ENCODE measurements at places on chromosomes 4 and X.

DNA sequence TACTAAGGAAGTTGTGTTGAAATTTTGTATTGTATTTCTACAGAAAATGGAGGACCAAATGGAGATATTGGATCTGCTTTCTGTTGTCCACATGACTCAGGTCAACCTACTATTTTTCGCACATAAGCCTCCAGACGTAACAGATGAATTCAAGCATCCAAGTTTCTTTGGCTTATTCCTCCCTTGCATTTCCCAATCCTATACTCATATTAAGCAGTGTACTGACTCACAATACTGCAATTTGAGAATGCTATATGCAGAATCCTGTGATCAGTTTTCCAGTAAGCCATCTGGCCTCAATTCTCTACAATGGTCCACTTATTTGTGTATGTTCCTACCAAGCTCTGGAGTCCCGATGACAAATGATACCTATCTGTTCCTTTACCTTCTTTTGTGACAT lies 75.7 kb downstream of the ASB9 start:
- peaks cover 20% of the 10 kb centered on the region for H3K27me3 ChIP-seq
- H3K4me3 ChIP-seq = no peak overlapping the region
- H3K27ac ChIP-seq = no peak overlapping the region
- no peak for DNase-seq

- H3K36me3 ChIP-seq = peaks cover 2% of the 10 kb centered on the region
- peak; percentile 37 for DNase-seq
- peaks cover 12% of the 10 kb centered on the region for H3K4me1 ChIP-seq
- H3K4me3 ChIP-seq = no peak overlapping the region
- peak overlapping the region; percentile 34 for H3K27ac ChIP-seq
Observed at GRCh38 chrX:1162119-1162916, 50.1 kb downstream of the CRLF2 start.

DNA sequence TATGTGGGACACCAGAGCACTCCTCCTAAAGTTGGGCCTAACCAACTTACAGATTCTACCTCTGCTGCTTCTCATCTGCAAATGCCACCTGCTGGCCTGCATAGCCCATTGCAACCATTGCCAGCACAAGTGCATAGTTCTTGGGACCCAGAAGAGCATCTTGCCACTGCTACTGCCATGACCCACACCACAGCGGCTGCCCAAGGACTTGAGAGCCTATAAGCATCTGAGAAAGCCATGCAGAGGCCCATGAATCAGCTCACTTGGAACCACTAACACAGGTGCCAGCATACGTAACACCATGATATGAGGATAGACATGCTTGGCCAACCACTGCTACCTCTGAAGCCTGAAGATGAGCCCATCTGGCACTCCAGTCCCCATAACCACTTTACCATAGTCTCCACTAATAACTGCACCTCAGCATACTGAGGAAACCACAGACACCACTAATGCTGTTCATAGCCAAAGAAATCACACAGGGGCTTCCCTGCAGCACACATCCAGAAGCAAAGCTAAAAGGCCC lies 258.1 kb upstream of the AGTR2 start:
- no peak overlapping the region for H3K27ac ChIP-seq
- H3K4me1 ChIP-seq = no peaks in the 10 kb centered on the region
- H3K27me3 ChIP-seq = no peaks in the 10 kb centered on the region
- no peak overlapping the region for H3K4me3 ChIP-seq
- no peak for DNase-seq

DNA sequence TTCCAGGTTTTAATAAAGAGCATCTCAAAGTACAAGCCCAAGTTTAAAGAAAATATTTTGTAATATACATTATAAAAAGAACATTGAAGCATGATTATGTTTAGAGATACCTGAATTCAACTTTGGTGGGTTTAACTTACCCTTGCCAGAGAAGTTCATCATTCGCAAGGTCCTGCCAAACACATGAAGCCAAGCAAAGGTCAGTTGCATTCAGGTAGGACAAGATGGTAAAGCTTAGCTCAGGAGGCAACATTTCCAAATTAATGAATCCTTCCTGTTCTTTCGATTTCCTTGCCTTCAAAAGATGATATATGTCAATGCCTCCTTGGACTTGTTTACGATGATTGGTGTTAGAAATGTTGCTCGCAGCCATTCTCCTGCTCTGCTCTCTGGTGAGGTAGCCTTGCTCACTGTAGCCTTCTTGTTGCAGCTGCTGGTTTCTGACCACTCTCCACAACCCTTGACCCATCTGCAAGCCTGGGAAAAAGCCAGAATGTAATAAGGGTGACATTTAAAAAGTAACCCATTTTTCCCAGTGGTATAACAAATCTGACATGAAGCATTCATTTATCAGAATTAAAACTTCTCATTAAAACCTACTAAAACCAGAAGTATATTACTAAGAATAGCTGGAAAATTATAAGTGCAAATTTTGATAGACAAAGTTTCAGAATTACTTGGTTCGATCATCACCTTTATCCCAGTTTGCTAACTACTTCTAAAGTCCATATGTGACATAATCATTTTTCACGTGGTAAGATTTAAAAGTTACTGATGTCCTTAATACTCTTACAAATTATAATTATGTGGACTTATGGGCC lies 20.6 kb downstream of the FBXO8 start:
- no peak overlapping the region for H3K4me3 ChIP-seq
- no peaks in the 10 kb centered on the region for H3K4me1 ChIP-seq
- H3K36me3 ChIP-seq = peaks cover 5% of the 10 kb centered on the region
- H3K27ac ChIP-seq = no peak overlapping the region
- no peaks in the 10 kb centered on the region for H3K27me3 ChIP-seq

DNA sequence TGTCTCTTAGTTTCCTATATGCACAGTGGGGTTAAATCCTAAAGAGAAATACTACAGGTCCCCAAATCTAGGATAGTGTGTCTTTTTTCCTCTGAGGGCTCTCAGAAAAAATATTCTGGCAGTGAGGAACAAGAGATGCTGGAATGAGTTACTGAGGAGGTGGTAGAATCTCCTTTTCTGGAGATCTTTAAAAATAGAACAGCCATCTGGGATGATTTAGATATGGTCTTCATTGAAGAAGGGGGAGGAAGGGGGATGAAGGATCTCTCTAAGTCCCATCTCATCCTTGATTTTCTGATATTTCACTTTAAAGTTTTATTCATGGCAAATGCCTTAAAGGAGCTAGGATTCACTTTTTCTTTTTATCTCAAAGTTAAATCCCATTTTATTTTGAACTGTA lies 235.0 kb downstream of the MAML3 start:
- DNase-seq = no peak
- H3K27me3 ChIP-seq = peaks cover 33% of the 10 kb centered on the region
- H3K4me3 ChIP-seq = no peak overlapping the region
- H3K36me3 ChIP-seq = no peaks in the 10 kb centered on the region
- no peak overlapping the region for H3K27ac ChIP-seq

DNA sequence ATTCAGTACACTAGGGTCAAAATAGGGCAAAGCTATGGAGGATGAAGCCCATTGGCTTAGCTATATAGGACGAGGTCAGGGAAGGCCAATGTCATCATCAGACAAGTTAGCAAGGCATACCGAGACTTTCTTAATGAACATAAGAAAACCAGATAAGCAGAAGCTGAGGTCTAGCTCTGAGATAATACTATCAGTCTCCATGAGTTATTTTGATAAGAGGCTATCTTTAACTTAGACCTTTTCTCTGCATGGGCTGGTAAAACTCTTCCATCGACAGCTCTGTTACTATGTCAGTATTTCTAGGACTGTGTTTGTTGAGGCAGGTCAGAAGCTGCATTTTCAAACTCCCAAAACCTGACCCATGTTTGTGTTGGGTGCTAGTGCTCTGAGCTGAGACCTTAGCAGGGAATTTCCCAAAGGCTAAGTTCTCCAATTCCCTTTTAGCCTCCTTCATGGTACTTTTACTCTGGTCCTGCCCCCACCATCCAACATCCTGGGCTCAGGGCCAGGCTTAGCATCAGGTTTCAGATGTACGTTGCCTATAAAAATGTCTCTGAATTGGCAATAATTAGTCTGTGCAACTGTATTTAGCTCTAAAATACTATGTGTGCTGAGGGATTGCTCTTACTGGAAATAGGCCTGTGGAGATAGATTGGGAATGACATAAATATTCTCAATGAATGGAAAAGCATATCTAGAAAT lies 29.3 kb upstream of the LRAT start:
- H3K27me3 ChIP-seq = peaks cover 13% of the 10 kb centered on the region
- peaks cover 5% of the 10 kb centered on the region for H3K4me1 ChIP-seq
- H3K27ac ChIP-seq = no peak overlapping the region
- H3K36me3 ChIP-seq = no peaks in the 10 kb centered on the region
- no peak for DNase-seq

- H3K36me3 ChIP-seq = no peaks in the 10 kb centered on the region
- no peak overlapping the region for H3K4me3 ChIP-seq
- no peak for DNase-seq
Observed at GRCh38 chr4:153098427-153098826, 105.8 kb upstream of the TRIM2 start.

DNA sequence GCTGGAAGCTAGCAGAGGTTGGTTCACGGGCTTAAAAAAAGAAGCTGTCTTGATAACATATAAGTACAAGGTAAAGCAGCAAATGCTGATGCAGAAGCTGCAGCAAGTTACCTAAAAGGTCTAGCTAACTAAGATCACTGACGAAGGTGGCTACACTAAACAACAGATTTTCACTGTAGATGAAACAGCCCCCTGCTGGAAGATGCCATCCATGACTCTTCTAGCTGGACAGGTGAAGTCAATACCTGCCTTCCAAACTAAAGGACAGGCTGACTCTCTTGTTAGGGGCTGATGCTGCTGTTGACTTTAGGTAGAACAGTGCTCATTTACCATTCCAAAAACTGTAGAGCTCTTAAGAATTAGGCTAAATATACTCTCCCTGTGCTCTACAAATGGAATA lies 99.5 kb downstream of the FBXW7 start:
- H3K27me3 ChIP-seq = no peaks in the 10 kb centered on the region
- DNase-seq = no peak
- peaks cover 5% of the 10 kb centered on the region for H3K36me3 ChIP-seq
- no peak overlapping the region for H3K4me3 ChIP-seq

- H3K36me3 ChIP-seq = no peaks in the 10 kb centered on the region
- no peak for DNase-seq
- no peaks in the 10 kb centered on the region for H3K27me3 ChIP-seq
Observed at GRCh38 chr4:78654807-78655206, 103.2 kb downstream of the ANXA3 start.

DNA sequence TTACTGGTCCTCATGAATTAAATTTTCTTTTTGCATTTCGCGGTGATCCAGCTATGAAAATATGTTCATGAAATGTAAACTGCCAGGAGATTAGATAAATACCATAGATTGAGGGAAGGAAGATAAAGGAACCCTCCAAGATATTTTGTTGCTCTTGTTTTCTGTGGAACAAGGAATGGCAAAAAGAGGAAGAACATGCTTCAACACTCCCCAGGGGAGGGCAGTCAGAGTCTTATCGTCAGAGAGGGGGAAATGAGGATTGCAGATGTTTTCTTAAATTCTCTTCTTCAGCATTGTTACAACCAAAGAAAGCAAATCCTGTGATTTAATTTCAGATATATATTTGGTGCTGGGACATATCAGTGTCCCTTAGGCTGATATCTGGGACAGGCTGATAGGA lies 9.5 kb upstream of the SFRP2 start:
- no peaks in the 10 kb centered on the region for H3K4me1 ChIP-seq
- no peak for DNase-seq
- no peak overlapping the region for H3K4me3 ChIP-seq
- H3K27me3 ChIP-seq = peaks cover 67% of the 10 kb centered on the region

GRCh38 chr4:56764223-56764622 lies 57.3 kb downstream of the SPINK2 start:
- H3K4me1 ChIP-seq = peaks cover 27% of the 10 kb centered on the region
- no peaks in the 10 kb centered on the region for H3K36me3 ChIP-seq
- DNase-seq = no peak
- H3K27ac ChIP-seq = no peak overlapping the region
- no peak overlapping the region for H3K4me3 ChIP-seq
- H3K27me3 ChIP-seq = peaks cover 5% of the 10 kb centered on the region

- H3K27ac ChIP-seq = no peak overlapping the region
- peaks cover 4% of the 10 kb centered on the region for H3K4me1 ChIP-seq
- H3K4me3 ChIP-seq = no peak overlapping the region
- H3K27me3 ChIP-seq = no peaks in the 10 kb centered on the region
- no peak for DNase-seq
Observed at GRCh38 chr4:56026596-56026995, 77.9 kb downstream of the CEP135 start.

DNA sequence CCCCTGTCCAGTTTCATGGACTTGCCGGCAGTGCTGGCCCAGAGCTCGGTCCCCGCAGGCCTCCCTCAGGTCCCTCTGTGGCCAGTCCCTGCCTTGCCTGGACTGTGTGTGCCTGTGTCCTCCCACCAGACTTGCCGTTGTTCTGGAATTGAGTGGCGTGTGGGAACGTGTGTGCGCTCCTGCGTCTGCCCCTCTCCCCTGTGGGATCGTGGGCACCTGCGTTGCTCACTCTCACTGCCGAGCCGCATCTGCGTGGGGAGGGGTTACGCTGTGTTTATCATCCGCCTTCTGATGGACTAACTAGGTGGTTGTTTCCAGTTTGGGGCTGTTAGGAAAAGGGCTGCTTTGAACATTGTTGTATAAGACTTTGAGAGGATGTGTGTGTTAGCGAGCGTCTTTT lies 21.2 kb downstream of the PCGF3 start:
- no peak for DNase-seq
- H3K27ac ChIP-seq = no peak overlapping the region
- no peaks in the 10 kb centered on the region for H3K4me1 ChIP-seq
- no peak overlapping the region for H3K4me3 ChIP-seq
- peaks cover 20% of the 10 kb centered on the region for H3K36me3 ChIP-seq

- no peaks in the 10 kb centered on the region for H3K27me3 ChIP-seq
- peak overlapping the region; percentile 89 for H3K27ac ChIP-seq
- H3K4me3 ChIP-seq = peak overlapping the region; percentile 78
- no peak for DNase-seq
- H3K4me1 ChIP-seq = peaks cover 37% of the 10 kb centered on the region
Observed at GRCh38 chrX:45001048-45001447, 128.1 kb downstream of the KDM6A start.

- no peak overlapping the region for H3K4me3 ChIP-seq
- no peak overlapping the region for H3K27ac ChIP-seq
- peaks cover 4% of the 10 kb centered on the region for H3K36me3 ChIP-seq
- DNase-seq = no peak
- peaks cover 23% of the 10 kb centered on the region for H3K4me1 ChIP-seq
Observed at GRCh38 chr4:48698029-48698971, 81.8 kb downstream of the FRYL start.

- peak overlapping the region; percentile 82 for H3K4me3 ChIP-seq
- H3K4me1 ChIP-seq = peaks cover 27% of the 10 kb centered on the region
Observed at GRCh38 chrX:19886883-19887531, 393 bp downstream of the SH3KBP1 start.

- DNase-seq = no peak
- no peak overlapping the region for H3K27ac ChIP-seq
- H3K36me3 ChIP-seq = no peaks in the 10 kb centered on the region
Observed at GRCh38 chr4:140037353-140038030, 116.5 kb downstream of the MAML3 start.
